ENCODE measurements at places on chromosomes 2 and 18.
A peak's percentile ranks its signal among the peaks of the same experiment; 100 is the strongest.

DNA sequence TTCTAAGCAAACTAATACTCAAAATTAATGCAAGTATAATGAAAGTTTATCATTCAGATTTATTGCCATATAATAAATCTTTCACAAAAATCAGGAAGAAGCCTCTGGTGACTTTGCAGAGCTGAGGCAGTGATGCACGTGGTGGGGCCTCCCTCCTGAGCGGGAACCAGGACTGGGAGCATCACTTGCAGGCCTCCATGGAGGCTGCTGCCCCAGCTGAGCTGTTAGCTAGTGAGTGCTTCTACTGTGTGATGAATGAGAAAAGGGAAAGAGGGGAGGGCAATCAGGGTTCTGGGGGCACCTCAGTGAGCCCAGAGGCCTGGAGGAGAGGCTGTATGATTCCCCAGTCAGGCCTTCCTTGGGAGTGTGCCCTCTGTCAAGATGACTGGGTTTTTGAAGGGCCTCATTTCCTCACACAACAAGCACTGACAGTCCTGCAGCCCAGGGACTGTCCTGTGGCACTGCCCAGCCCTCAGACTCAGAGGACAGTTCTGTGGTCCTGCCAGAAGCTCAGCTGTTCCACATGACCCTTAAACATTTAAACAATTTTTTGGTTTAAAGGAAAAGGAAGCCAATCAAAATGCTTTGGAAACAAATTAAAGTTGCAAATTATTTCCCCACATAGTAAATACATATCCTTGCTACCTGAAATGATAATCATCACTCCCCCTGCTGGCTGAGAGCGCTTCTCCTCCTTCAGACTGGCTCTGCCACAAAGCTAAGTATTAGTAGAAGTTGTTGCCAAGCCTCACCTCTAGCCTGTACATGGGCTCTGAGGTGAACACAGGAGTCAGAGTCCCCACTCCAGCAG, 90.9 kb upstream of the SMAD7 start:
- DNase-seq, result peak; percentile 47

DNA sequence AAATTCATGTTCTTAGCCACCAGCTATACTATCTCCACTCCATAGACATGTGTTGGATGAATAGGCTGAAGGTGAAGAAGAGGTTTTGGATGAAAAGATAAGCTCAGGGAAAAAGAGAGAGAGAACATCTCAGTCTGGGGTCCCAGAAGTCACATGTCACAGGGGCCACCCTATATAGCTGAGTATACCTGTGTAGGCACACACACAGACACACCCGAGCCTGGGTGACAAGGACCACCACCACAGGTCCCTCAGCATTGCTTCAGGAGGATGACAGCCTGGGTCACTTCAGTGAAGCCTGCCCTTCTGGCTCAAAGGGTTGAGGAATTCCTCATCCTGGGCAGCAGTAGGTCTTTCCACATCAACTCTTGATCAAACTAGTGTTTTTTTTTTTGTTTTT, 56.2 kb downstream of the POLR1A start:
- no peak for DNase-seq

DNA sequence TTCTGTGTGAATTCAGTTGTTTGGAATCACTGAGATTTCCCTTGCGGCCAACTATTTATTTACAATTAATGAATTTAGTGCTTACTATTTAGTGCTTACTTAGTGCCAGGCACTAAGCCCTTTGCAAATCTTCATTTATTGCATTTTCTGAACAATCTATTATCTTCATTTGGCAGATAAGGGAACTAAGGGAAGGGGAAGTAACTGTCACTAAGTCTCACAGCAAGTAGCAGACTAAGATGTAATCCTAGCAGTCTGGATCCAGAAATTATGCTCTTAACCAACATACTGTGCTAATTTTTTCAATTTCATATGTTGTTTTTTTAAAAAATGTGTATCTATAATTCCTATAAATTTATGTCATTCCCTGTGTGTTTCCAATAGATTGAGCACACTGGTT, 214.4 kb upstream of the EPC2 start:
- no peak for DNase-seq

DNA sequence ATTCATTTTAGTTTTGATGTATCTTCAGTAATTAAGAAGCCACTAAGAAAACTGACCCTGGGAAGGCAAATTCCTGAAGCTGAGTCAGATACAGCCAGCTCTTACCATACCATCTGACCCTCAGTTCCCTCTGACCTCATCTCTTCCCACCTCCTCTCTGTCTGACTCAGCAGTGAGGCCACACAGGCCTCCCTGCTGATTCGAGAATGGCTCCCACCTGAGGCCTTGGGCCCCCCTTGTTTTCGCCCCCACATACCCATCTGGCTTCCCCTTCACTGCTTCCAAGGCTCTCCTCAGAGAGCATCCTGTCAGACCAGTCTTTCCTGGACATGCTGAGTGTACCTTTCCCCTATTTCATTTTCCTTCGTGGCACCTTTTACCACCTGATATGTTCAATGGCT, 71.0 kb upstream of the CYP1B1 start:
- DNase-seq, result no peak

DNA sequence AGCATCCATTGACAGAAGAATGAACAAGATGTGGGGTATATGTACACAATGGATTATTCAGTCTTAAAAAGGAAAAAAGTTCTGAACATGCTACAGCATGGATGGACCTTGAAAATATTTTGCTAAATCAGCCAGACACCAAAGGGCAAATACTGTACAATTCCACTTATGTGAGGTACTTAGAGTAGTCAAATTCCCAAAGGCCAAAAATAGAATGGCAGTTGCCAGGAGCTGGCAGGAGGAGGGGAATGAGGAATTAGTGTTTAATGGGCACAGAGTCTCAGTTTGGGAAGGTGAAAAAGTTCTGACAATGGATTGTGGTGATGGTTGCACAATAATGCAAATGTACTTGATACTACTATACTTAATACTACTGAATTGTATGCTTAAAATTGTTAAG, 193.2 kb downstream of the MBD2 start:
- no peak for DNase-seq
